ENCODE measurements at places on chromosomes 16 and 17.

GRCh38 chr16:70689035-70689969, 3.4 kb upstream of the MTSS2 start:
- DNase-seq: no peak

GRCh38 chr17:14307560-14308024, 6.7 kb downstream of the HS3ST3B1 start:
- DNase-seq: peak; percentile 89

- no peak for DNase-seq
Observed at GRCh38 chr16:10232757-10233156, 50.5 kb upstream of the GRIN2A start.

GRCh38 chr16:15545544-15545943, 97.4 kb downstream of the MARF1 start:
- DNase-seq: no peak

GRCh38 chr16:57647136-57647875, 18.9 kb downstream of the ADGRG1 start:
- no peak for DNase-seq

- DNase-seq: peak; percentile 74
Observed at GRCh38 chr17:3647769-3648555, 11.4 kb downstream of the CTNS start.

DNA sequence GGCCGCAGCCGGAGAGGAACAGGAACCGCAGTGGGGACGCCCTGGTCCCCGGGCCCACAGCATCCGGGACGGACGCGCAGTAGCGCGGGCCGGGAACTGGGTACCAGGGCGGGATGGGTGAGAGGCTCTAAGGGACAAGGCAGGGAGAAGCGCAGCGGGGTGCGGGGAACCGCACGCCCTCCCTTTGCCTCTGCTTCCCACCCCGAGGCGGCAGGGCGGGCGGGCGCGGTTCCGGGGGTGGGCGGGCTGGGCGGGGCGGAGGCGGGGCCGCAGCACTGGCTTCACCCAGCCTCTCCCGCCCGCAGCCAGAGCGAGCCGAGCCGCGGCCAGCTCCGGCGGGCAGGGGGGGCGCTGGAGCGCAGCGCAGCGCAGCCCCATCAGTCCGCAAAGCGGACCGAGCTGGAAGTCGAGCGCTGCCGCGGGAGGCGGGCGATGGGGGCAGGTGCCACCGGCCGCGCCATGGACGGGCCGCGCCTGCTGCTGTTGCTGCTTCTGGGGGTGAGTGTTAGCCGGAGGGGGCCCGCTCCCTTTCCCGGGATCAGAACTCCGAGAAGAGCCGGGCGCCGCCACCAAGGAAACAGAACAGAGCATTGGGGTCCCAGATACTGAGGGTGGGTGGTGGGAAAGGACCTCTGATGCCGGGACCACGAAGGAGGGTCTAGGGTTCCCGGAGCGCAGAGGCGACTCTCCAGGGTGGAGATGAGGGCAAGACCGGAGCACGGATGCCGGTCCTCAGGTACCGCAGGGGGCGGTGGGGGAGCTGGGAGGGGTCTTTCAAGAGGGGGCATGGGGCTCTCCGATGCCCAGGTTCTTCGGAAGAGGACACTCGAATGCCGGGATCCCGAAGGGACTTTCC, at the start of gene NGFR:
TSS of gene NGFR (plus strand) at position 308 of the 856 bp plus-strand sequence. CDS start at position 433, 125 bp downstream.
- DNase-seq: no peak

- DNase-seq: no peak
Observed at GRCh38 chr16:10178080-10178479, 4.1 kb downstream of the GRIN2A start.

GRCh38 chr16:7605812-7606211, 273.2 kb downstream of the RBFOX1 start:
- DNase-seq: no peak

GRCh38 chr16:15033309-15033707, 22.6 kb downstream of the NTAN1 start:
- DNase-seq: no peak

DNA sequence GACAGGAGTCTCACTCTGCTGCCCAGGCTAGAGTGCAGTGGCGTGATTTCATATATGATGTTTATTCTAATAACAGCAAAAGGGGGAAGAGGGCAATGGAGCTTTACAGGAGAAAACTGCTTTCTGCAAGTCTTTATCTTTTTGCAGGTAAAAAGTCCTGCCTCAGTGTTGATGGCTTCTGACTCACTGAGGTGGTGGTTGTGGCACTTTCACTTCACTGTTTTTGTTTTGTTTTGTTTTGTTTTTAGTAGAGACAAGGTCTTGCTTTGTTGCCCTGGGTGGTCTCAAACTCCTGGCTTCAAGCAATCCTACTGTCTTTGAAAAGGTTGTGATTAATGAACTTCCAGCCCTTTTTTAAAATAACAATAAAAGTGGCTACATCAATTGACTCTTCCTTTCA, 68.0 kb upstream of the TBC1D3K start:
- DNase-seq: no peak

DNA sequence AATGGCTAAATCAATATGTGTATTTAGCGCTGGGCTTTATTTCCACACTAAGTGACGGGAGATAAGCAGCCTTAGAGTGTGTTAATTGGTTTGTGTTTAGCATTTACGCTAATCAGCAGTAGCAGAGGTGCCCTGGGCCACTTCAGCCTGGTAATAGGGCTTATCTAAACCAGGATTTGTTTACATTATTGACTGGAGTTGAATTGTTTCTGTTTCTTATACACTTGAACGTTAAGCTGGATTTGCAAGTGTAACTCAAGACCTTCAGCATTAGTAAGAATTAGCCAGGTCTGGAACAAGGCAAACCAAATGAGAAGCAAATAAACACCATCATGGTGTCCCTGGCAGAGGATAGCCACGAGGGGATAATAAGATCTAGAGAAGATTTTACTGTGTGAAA, 313.6 kb downstream of the HS3ST4 start:
- no peak for DNase-seq

DNA sequence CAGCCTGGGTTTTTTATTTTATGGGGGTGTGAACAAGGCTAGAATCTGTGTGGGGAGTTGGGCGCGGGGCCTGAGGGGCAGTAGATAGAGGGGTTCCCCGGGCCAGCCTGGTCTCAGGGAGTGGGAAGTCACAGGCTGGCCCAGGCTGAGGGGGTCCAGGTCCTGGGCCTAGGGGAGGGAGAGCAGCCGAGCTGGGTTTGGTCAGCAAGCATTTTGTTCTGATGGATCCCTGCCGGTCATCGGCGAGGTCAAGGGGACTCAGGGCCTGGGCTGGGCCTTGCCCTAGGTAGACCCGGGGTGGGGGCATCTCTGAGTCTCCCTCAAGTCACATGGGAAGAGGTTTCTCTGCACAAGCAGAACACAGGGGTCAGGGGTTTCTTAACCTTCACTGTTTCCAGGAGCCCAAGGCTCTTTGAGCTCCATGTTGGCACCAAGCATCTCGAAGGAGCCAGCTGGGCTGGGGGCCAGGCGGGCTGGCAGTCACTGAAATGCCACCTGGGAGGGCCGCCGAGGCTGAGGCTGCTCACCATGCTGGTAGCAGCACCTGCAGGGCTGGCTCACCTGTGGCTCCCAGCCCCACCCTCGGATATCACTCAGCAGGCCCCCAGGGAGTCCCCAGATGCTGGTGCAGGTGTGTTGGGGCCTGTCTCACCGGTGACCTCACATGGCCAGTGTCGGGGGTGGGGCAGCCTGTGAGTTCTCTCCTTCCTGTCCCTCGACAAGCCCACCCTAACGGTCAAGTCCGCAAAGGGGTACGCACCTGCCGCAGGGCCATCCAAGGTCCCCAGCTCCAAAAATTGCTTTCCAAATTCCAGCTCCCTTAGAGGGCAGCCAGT, 41.0 kb downstream of the SLC7A5 start:
- DNase-seq: no peak

- DNase-seq: no peak
Observed at GRCh38 chr16:25542306-25542705, 149.5 kb upstream of the HS3ST4 start.

DNA sequence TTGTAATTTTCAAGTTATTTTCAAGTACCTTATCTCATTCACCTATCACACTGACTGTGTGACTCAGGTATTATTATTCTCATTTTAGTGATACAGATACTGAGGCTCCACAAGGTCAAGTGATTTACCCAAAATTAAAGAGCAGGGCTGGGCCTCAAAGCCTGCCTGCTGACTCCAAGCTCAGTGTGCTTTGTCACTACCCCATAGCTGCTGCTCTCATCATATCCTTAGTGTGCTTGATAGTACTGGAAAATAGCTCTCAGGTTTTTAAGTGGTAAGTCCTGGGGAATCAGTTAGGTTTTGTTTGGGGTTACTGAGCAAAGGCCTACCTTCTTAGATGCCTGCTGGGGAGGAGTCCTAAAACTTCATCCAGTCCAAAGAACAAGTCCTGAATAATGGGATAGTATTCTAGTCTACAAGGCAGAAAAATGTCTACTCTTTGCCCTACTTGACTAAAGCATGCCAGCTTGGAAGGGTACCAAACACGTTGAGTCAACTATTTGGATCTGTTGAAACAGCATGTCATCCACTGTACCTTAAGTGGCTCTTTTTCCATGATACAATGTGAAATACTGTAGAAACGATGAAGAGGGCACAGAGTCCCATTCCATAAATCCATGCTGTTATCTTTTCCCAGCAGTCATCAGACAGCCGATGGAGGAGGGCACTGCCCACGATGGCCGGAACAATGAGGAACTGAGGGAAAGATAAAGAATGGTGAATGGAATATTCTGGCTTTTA, 10.7 kb downstream of the MMD start:
- peak; percentile 42 for DNase-seq

- peak; percentile 32 for DNase-seq
Observed at GRCh38 chr17:73645050-73645871, 1.0 kb upstream of the SDK2 start.

- no peak for DNase-seq
Observed at GRCh38 chr16:27234603-27235002, 31.3 kb downstream of the KDM8 start.

DNA sequence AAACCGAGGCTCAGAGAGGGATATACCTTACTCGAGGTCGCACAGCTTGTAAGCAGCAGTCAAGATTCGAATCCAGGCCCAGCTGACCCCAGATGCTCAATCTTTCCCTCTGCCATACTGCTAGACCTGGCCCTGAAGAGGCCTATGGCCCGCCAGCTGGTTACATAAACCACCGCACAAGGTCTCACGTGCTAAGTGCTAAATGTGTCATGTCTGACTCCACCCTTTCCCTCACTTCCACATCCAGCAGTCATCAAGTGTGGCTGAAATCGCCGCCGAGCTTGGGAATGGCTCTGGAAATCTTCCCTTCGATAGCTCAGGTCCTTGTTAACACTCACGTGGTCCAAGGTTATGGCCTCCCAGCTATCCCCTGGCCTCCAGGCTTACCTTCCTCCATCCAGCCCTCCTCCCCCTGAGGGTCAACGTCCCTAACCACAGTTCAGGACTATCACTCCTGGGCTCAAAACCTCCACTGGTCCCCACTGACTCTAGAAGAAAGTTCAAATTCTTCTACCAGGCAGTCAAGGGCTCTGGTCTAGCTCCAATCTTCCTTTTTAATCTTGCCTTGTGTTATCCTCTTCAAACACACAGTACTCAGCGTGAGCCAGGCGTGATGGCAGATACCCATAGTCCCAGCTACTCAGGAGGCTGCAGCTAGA, 3.5 kb downstream of the ZBTB4 start:
- DNase-seq: peak; percentile 83

- DNase-seq: peak; percentile 62
Observed at GRCh38 chr16:17773698-17774101, 302.9 kb upstream of the XYLT1 start.

DNA sequence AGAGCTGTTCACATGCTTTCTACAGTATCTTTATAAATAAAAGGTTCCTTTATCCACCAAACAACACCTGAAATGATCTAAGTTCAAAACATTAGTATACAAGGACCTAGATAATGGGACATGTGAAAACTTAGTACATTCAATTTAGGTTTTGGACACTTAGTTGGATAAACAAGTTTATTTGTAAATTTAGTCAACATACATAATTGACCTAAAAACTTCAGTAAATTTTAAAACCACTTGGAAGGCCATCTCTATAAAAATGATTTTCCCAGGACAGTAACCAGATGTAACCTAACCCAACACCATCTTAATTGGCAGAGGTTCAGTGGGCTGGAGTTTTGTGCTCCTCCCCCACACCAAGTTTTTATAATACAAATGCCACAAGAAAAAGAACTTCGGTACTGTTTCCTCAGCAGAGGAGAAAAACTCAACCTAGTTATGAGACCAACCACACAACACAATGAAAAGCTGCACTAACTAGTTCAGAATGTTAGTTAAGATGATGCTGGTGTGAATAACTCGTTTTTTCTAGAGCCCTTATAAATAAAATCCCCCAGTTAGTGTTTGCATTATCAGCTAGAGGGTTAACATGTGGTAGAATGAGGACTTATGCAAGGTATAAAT, 7.2 kb upstream of the UNK start:
- DNase-seq: no peak

DNA sequence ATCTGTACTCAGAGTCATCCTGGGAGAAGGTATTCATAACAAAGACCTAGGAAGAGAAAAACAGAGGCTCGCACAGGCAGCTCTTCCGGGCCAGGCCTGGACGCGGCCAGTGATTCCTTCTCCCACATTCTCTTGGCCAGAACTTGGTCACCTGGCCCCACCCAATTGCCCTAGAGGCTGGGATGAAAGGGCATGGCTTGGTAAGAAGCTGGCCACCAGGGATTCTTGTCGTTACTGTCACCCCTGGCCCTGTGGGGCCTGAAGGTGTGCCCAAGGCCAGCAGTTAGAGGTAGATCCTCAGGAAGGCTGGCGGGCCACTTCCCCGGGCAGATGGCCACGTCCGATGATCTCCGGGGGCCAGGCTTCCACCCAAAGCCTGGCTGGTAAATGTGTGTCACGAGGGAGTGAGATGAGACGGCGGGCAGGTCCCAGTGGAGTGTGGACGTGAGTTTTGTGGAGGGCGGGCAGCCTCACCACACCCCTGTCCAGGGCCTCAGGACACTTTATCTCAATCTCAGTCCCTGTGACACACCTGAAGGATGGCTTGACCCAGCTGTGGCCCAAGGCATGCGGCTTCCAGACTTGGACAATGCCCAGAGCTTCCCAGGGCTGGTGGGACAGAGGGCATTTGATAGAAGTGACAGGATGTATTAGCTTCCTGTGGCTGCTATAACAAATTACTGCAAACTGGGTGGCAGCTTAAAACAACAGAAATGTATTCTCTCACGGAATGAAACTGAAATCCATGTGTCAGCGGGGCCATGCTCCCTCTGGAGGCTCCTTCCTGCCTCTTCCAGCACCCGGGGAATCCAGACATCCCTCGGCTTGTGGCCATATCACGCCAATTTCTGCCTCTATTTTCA, 66.3 kb upstream of the GSE1 start:
- no peak for DNase-seq

DNA sequence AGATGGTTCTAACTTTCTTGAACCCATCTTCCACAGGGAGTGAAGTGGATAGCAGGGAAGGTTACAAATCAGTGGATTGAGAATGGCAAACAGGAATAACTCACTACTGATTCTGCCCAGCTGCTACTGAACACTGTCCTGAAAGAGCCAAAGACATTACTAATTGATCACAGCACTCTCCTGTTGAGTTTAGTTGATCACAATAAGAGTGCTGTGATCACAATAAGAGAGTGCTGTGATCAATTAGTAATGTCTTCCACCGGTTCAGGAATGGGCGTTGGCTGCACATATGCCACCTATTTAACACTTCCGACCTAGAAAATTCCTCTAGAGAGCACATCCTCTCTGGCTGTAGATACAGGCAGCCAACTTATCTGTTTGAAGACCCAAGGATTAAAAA, 11.4 kb downstream of the CFAP97D1 start:
- peak; percentile 65 for DNase-seq

Data from AG10803 (cell line).